ENCODE measurements at places on chromosomes 4 and X. TPM values are rescaled to one million over a fixed set of nuclear protein-coding genes. Genes with fewer than 3 reads are reported as not detected.

- peak; percentile 11 for DNase-seq
- no peaks in the 10 kb centered on the region for H3K36me3 ChIP-seq
- no peak overlapping the region for H3K4me3 ChIP-seq
- H3K4me1 ChIP-seq = no peaks in the 10 kb centered on the region
- H3K27me3 ChIP-seq = no peaks in the 10 kb centered on the region
Observed at GRCh38 chr4:127737295-127737694, 7.1 kb downstream of the SLC25A31 start.

DNA sequence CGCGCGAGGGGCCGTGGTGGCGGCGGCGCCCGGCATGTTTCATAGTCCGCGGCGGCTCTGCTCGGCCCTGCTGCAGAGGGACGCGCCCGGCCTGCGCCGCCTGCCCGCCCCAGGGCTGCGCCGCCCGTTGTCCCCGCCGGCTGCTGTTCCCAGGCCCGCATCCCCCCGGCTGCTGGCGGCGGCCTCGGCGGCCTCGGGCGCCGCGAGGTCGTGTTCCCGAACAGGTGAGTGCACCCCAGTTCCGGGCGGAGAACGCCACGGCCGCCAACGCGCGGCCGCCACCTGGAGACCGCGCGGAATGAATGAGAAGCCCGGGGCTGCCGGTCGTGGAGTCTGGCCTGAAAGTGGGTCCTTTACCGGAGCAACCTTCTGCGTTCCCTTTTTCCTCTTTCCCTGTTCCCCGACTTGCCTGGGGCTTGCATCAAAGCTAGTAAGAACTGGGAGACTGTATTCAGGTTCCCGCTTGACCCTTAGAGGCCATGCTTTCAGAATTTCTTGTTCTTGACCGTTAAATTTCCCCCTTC is 429 bp downstream of the NOCT start:
- no peaks in the 10 kb centered on the region for H3K27me3 ChIP-seq
- H3K36me3 ChIP-seq = peaks cover 31% of the 10 kb centered on the region
- peaks cover 24% of the 10 kb centered on the region for H3K4me1 ChIP-seq

DNA sequence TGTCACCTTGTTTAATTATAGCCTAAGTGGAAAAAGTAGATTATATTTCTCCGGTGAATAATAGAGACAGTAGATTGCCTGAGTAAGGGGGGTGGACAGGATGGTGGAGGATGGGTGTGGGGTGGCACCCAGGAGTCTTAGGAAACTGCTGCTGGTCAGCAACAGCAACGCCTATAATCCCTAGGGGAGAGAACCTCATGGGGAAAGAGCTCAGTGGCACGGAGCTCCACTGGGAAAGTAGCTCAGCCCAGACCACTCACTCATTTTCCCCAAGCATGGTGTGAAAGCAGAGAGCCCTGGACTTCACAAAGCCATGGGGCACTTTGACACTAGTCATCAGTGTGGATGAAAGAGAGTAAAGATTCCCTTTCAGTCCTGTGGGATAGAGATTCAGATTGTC is 31.1 kb downstream of the METTL14 start:
- peaks cover 16% of the 10 kb centered on the region for H3K36me3 ChIP-seq
- H3K27ac ChIP-seq = no peak overlapping the region
- DNase-seq = no peak
- no peaks in the 10 kb centered on the region for H3K4me1 ChIP-seq
- H3K27me3 ChIP-seq = no peaks in the 10 kb centered on the region
- no peak overlapping the region for H3K4me3 ChIP-seq

The GUCY1B1 gene
- total RNA-seq = 0.11 TPM

The CYSLTR1 gene
- not detected for total RNA-seq

The PWWP3B gene
- total RNA-seq = not detected
